ENCODE measurements at places on chromosomes 1 and 21. TPM values are rescaled to one million over a fixed set of nuclear protein-coding genes. Genes with fewer than 3 reads are reported as not detected.

Gene CD1D
- total RNA-seq, result 0.34 TPM

DNA sequence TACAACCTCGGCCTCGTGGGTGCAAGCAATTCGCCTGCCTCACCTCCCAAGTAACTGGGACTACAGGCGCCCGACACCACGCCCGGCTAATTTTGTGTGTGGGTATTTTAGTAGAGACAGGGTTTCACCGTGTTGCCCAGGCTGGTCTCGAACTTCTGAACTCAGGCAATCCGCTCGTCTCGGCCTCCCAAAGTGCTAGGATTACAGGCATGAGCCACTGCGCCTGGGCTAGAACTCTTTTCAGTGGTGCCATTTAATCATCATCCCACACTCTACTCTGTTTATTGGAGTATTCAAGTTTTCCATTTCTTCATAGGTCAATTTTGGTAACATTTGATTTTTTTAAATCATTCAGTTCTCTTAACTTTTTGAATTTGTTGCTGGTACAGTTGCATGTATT, 101.3 kb downstream of the DHRS3 start:
- no peak for DNase-seq

GRCh38 chr1:173191011-173191705, 16.0 kb downstream of the TNFSF4 start:
- no peak for DNase-seq

GRCh38 chr1:176323472-176323871, 116.4 kb upstream of the COP1 start:
- DNase-seq, result no peak

Gene TNFRSF8
- 16.4 TPM for total RNA-seq

- no peak for DNase-seq
Measured at GRCh38 chr1:9603766-9604753, 15.3 kb downstream of the TMEM201 start.
